ENCODE measurements at places on chromosomes 6 and 20.

DNA sequence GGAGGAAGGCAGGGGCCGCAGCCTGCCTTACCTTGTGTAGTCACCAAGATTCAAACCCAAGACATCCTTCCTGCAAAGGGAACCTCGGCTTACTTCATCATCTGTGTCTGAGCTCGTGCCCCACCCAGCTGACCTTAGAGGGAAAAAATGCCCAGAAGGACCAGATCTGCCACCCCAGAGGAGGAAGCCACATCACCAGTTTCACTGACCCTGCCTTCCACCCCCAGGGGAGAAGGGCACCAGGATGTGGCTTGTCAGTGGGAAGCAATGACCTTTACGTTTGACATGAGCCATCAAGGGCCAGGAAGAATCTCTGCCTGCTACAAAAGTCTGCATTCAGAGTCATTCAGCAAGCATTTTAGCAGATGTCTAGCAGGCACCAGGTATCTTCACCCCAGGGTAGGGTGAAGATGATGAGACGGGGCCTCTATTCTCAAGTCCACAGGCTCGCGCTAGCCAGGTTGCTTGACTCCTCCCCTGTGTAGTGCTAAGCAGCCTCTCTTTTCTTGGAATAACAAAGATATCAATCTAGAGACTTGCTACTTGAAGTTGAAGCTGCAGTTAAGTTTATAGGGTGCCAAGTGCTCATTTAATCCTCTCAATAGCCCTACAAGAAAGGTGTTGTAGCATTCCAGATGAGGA, 28.1 kb downstream of the HM13 start:
- no peak overlapping the region for H3K4me3 ChIP-seq
- H3K4me1 ChIP-seq = no peaks in the 10 kb centered on the region
- H3K27ac ChIP-seq = no peak overlapping the region

GRCh38 chr6:40887792-40888340, 151.2 kb downstream of the UNC5CL start:
- H3K36me3 ChIP-seq = no peaks in the 10 kb centered on the region
- H3K27ac ChIP-seq = no peak overlapping the region

- H3K36me3 ChIP-seq = no peaks in the 10 kb centered on the region
- H3K27me3 ChIP-seq = no peaks in the 10 kb centered on the region
- no peak for DNase-seq
- H3K27ac ChIP-seq = no peak overlapping the region
Measured at GRCh38 chr6:24052590-24052961, 73.4 kb upstream of the NRSN1 start.

GRCh38 chr6:79702691-79703090, 71.6 kb downstream of the SH3BGRL2 start:
- H3K4me1 ChIP-seq = no peaks in the 10 kb centered on the region
- no peaks in the 10 kb centered on the region for H3K36me3 ChIP-seq
- no peak for DNase-seq
- no peak overlapping the region for H3K4me3 ChIP-seq
- no peaks in the 10 kb centered on the region for H3K27me3 ChIP-seq

DNA sequence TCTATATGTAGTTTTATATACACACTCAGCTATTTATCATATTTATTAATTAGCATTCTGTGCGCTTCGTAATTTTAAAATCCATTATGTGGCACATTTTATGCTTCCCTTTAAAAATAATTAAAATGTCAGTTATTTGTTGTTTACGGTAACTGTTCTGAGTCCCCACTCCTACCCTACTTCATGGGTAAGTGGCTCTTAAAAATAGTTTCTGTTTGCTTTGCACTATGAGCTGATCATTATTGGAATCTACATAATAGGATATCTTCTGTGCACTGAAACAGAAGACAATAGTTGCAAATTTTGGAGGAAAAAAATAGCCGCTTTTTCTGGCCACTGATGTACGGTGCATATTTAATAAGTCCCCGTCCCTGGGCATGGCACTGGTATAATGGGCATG, 25.2 kb downstream of the LCA5 start:
- H3K27ac ChIP-seq = no peak overlapping the region
- H3K4me1 ChIP-seq = no peaks in the 10 kb centered on the region
- no peaks in the 10 kb centered on the region for H3K27me3 ChIP-seq
- DNase-seq = no peak
- H3K36me3 ChIP-seq = no peaks in the 10 kb centered on the region

DNA sequence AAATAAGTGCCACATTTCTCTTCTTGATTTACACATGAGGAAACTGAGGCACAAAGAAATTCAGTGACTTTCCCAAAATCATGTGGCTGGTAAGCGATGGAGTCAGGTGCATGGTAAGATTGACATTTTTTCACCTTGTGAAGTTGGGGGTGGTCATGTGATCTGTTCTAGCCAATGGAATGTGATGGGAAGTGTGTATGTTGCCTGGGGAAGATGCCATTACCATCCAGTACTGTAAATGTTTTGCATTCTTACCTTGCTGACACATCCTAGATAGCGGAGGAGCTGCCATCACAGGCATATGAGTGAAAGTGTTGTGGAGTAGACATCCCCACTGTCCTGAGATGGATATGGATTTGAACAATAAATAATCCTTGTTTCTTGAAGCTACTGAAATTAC, 499.6 kb upstream of the SULF2 start:
- H3K4me3 ChIP-seq = no peak overlapping the region
- no peaks in the 10 kb centered on the region for H3K4me1 ChIP-seq
- no peak for DNase-seq
- no peaks in the 10 kb centered on the region for H3K36me3 ChIP-seq

DNA sequence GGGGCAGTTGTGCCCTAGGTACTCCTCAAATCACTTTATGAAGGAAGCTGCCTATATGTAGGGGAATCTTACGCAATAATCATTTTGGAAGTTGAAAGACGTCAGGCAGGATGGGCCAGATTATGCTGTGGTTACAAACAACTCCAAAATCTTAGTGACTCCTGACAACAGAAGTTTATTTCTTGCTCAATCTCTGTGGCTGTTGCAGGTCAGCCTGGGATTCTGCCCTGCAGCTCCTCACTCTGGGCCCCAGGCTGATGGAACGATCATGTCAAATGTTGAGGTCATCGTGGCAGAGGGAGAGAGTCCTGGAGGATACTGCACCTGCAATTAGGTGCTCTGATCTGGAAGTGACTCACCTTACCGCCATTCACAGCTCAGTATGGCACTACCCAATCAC, 88.4 kb downstream of the ZDHHC14 start:
- no peaks in the 10 kb centered on the region for H3K36me3 ChIP-seq
- H3K27ac ChIP-seq = peak overlapping the region; percentile 19
- H3K4me1 ChIP-seq = peaks cover 18% of the 10 kb centered on the region
- no peaks in the 10 kb centered on the region for H3K27me3 ChIP-seq
- no peak for DNase-seq

- no peak for DNase-seq
- no peak overlapping the region for H3K4me3 ChIP-seq
- no peak overlapping the region for H3K27ac ChIP-seq
- no peaks in the 10 kb centered on the region for H3K4me1 ChIP-seq
Measured at GRCh38 chr6:47061309-47062300, 19.5 kb upstream of the ADGRF1 start.

DNA sequence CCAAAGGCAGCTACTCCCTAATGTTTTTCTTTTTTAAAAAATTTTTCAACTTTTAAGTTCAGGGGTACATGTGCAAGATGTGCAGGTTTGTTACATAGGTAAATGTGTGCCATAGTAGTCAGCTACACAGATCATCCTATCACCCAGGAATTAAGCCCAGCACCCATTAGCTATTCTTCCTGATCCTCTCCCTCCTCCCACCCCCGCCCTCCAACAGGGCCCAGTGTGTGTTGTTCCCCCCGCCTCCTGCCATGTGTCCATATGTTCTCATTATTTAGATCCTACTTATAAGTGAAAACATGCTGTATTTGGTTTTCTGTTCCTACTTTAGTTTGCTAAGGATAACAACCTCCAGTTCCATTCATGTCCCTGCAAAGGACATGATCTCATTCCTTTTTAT, 12.4 kb downstream of the TRIM15 start:
- no peak overlapping the region for H3K27ac ChIP-seq
- no peaks in the 10 kb centered on the region for H3K36me3 ChIP-seq
- H3K4me1 ChIP-seq = peaks cover 8% of the 10 kb centered on the region

DNA sequence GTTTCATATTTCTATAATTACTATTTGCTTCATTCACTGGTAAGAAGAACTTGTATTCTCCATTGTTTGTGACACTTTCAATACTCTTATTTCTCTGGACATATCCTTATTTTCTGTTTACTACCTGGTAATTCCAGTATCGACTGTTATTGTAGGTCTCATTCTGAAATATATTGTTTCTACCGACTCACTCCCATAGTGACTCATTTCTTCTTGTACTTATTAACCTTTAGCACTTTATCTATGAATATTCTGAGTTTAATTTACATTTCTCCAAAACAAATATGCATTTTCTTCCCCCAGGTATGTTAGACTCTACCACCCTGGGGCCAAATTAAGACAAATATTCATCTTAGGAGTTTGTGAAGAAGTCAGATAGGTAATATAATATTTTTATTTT, 164.5 kb upstream of the BTBD3 start:
- no peaks in the 10 kb centered on the region for H3K4me1 ChIP-seq
- no peak overlapping the region for H3K4me3 ChIP-seq
- H3K36me3 ChIP-seq = no peaks in the 10 kb centered on the region
- no peak overlapping the region for H3K27ac ChIP-seq

DNA sequence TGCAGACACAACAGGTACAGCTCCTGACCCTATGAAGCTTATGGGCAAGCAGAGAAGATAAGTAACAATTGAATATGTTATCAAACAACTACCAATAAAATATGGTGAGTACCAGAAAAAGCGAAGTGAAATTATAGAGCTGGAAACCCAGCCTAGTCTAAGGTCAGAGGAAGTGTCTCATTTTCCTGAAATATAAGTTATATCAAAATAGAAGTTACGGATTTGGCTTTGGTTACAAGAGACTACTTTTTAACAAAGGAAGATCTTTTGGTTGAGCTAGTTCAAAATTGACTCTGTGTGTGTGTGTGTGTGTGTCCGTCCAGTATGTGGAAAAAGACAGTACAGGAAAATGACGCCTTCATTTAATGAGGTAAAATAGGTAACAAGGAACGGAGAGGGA, 8.9 kb downstream of the STX11 start:
- DNase-seq = no peak
- H3K4me1 ChIP-seq = peaks cover 16% of the 10 kb centered on the region
- no peaks in the 10 kb centered on the region for H3K36me3 ChIP-seq
- no peaks in the 10 kb centered on the region for H3K27me3 ChIP-seq

- H3K4me1 ChIP-seq = no peaks in the 10 kb centered on the region
- no peak for DNase-seq
- H3K27me3 ChIP-seq = no peaks in the 10 kb centered on the region
- H3K36me3 ChIP-seq = peaks cover 21% of the 10 kb centered on the region
- H3K4me3 ChIP-seq = no peak overlapping the region
Measured at GRCh38 chr6:158488065-158488464, 71.8 kb upstream of the TMEM181 start.

GRCh38 chr6:44493593-44493992, 106.1 kb downstream of the CDC5L start:
- H3K27ac ChIP-seq = no peak overlapping the region
- DNase-seq = no peak
- H3K27me3 ChIP-seq = no peaks in the 10 kb centered on the region
- H3K36me3 ChIP-seq = no peaks in the 10 kb centered on the region

DNA sequence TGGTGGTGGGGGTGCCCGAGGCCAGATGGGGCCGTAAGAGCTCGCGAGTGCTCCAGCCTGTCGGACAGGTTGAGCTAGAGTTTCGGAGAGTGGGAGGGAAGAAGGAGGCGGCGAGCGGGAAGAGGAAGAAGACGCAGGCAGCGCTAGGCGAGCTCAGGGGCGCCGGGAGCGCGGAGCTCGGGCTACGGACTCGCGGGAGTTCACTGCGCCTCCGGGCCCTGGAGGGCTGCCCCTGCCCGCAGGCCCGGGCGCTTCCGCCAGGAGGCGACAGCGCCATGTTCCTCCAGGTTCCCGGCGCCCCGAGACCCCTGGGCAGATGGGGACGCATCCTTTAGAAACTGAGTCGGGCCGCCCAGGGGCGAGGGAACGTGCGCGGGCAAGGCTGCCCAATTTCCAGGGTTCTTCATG, 984 bp downstream of the TFAP2C start:
- peaks cover 38% of the 10 kb centered on the region for H3K27me3 ChIP-seq
- peaks cover 6% of the 10 kb centered on the region for H3K4me1 ChIP-seq
- H3K36me3 ChIP-seq = no peaks in the 10 kb centered on the region
- DNase-seq = no peak
- peak overlapping the region; percentile 60 for H3K4me3 ChIP-seq
- no peak overlapping the region for H3K27ac ChIP-seq

DNA sequence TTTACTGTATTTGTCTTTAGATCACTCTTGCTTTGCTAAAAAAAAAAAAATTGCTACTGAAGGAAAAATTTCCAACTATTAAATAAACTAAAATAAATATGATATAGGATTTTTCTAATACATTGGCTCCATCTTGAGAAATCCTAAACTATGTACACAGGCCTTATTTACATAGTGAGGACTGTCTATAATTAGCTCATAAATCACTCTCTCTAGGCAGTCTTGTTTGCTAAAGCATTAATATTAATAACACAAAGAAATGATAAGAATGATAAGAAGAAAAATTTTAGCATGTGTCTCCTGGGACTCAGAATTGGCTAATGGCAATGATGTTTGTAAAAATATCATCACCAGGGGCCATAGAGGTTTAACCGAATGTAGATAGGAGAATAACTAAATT, 13.3 kb upstream of the CRYBG1 start:
- H3K36me3 ChIP-seq = no peaks in the 10 kb centered on the region
- peaks cover 20% of the 10 kb centered on the region for H3K27me3 ChIP-seq
- H3K27ac ChIP-seq = no peak overlapping the region

DNA sequence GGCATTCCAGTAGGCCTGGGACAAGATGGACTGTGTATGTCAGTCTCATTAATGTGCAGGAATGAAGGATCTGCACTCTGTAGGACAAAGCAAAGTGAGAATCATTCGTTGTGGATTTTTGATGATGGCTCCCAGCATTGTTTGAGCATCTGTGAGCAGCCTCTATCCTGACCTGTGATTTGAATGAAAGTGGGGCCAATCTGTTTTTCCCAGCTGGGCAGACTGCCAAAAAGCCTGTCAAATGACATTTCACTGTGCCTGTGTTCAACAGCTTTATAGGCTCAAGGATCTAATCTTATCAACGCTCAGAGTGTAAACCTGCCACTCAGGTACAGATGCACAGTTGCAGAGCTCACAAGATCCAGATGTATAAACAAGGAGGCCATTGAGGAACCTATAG, 86.7 kb upstream of the SYNDIG1 start:
- H3K4me1 ChIP-seq = no peaks in the 10 kb centered on the region
- H3K4me3 ChIP-seq = no peak overlapping the region
- no peak overlapping the region for H3K27ac ChIP-seq
- H3K27me3 ChIP-seq = peaks cover 20% of the 10 kb centered on the region

DNA sequence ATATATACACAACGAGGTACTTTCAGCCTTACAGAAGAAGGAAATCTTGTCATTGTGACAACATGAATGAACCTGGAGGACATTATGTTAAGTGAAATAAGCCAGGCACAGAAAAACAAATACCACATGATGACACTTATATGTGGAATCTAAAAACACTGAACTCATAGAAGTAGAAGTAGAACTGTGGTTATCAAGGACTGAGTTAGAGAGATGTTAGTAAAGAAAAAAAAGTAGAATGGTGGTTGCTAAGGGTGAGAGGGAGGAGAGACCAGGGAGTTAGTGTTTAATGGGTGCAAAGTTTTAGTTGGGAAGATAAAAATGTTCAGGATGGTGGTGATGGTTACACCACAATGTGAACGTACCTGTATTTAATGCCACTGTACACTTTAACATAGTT, 4.8 kb upstream of the STX11 start:
- H3K4me3 ChIP-seq = no peak overlapping the region
- no peak overlapping the region for H3K27ac ChIP-seq
- no peak for DNase-seq
- no peaks in the 10 kb centered on the region for H3K27me3 ChIP-seq
- H3K36me3 ChIP-seq = no peaks in the 10 kb centered on the region
